ENCODE measurements at places on chromosomes 3 and 15.

- DNase-seq = no peak
Observed at GRCh38 chr3:194307849-194308248, 43.3 kb downstream of the CPN2 start.

DNA sequence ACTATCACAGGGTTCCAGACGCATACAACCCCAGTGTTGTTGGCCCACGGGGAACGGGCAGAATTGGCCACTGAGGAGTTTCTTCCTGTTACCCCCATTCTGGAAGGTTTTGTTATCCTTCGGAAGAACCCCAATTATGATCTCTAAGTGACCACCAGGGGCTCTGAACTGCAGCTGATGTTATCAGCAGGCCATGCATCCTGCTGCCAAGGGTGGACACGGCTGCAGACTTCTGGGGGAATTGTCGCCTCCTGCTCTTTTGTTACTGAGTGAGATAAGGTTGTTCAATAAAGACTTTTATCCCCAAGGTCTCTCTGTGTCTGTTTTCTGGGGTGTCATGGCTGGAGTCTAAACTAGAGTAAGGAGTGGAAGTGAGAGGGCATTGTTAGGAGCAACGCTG is 5.7 kb upstream of the EIF4G1 start:
- DNase-seq = no peak

- DNase-seq = no peak
Observed at GRCh38 chr3:20558161-20558560, 372.2 kb upstream of the SGO1 start.

GRCh38 chr15:57861815-57862586 is 155.5 kb downstream of the POLR2M start:
- DNase-seq = no peak

DNA sequence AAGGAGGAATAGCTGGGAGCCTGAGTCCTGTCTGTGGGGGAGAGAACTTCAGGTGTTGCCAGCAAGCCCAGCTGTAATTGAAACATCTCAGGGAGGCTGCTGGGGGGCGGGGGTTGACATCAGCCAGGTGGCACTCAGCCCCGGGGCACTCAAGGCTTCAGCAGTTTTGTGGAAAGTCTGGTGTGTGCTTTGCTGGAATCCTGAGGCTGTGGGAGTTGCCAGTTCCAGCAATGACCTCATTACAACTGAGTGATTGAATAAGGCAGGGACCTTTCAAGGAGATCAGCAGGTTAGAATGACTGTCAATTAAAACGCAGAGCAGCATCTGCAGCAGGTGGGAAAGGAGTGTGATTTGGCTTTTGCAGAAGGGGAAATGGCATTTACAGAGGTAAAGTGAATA is 75.7 kb downstream of the FAM43A start:
- no peak for DNase-seq

DNA sequence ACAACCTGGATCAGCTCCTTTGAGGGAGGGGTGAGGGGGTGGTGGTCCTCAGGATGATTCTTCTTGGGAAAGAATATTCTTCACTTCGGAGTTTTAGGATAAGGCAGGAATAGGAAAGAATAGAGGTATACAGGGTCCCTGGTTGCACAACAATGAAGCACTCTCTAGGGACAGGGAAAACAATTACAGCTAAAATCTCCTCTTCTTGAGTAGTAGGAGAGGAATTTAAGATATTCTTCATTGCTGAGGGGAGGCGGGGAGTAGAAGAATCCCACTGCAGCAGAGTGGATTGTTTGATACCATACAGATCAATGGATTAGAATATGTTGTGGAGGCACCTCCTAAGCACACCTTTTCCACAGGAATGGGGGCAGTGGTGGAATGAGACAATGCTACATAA is 20.5 kb downstream of the SLC9C1 start:
- DNase-seq = no peak

DNA sequence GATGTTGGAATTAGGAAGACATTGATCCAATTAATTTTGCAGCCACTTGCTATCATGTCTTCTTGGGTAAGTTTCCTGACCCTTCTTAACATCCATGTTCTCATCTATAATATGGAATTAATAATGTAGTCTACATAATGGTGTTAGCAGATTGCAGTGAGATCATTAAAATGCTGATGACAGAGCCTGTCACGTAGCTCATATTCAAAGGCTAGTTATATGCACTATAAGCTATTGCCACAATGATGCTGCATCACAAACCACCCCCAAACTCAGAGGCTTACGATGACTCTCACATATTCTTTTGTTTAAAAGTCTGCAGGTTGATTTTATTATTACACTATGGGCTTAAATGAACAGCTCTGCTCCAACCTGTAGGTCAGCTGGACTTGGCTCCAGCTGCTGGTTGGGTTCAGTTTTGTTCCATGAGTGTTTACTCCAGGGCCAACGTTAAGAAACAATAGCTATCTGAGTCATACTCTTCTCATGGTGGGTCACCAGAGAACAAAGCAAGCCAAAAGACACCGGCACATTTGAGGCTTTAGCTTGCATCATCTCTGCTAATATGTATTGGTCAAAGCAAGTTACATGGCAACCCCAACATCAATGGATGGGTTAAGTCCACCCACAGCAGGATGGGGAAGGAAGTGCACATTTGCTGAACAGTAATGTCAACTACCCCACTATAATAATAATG is 250.0 kb upstream of the SLCO3A1 start:
- no peak for DNase-seq

- DNase-seq = no peak
Observed at GRCh38 chr15:73866881-73867410, 6.4 kb upstream of the TBC1D21 start.

- no peak for DNase-seq
Observed at GRCh38 chr3:105853801-105854432, 14.9 kb downstream of the CBLB start.

DNA sequence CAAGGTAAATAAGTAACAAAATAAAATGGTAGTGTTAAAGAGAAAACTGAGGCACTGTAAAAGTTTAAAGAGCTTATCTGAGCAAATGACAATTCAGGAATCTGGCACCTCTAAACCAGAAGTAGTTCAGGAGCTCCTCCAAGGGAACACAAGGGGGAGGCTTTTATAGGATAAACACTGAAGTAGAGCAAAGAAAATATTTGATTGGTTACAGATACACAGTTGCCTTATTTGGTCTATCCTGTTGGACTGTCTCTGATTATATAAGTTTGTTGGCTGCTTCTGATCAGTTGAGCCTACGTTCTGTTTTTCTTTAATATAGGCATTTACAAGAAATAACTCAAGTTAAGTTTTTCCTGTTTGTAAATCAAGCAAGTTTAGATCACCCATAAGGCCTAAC is 146.9 kb downstream of the ERC2 start:
- no peak for DNase-seq

- DNase-seq = no peak
Observed at GRCh38 chr3:14507757-14508504, 32.2 kb downstream of the GRIP2 start.

DNA sequence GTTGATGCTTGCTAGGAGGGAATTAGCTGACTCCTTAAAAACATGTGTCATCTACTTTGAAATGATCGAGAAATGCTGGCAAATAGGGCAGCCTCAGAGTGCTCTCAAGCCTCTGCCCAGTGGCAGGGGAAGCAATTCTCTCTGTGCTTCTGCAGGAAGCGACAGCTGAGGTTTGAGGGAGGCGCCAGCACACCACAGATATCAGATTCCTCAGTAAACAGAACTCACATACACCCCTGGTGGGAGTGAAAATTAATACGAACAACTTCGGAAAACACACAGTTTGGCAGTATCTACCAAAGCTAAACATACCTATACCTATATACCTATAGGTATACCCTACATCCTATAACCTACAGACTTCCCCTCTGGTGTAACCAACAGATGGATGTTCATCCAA is 61.3 kb downstream of the NSMCE3 start:
- no peak for DNase-seq

- DNase-seq = no peak
Observed at GRCh38 chr3:76585794-76586392, 454.0 kb upstream of the ROBO2 start.

GRCh38 chr3:194058189-194058571 is 77.8 kb upstream of the HES1 start:
- DNase-seq = no peak
